ENCODE measurements at places on chromosomes 6 and 20.

DNA sequence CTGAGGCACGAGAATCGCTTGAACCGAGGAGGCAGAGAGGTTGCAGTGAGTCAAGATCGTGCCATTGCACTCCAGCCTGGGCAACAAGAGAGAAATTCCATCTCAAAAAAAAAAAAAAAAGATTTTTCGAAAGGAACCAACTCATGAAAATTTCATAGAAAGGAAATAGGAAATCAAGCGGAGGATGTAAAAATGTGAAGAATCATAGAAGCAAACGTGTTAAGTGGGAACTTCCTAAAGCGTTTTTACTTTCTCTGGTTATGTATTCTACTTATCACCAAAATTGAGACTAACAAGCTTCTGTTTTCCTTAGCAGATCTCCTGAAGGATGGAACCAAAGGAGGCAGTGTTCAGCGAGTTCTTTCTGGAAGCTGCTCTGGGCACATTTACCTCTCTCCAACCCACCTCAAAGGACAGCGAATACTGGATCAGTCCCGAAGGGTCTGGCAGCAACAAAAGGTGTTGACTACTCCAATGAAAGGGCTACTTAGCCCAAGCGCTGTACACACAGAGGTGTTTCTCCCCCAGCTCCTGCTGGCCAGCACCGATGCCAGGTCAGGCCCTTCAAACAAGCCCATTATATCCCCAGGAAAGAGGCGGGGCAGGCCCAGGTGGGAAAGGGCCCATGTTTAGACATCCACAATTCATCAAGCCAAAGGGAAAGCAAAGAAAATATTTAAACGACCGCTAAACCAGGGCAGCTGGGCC lies 327.5 kb upstream of the JARID2 start:
- DNase-seq, result no peak

- DNase-seq, result no peak
These were observed 113.5 kb upstream of the HDAC2 start for GRCh38 chr6:114084327-114084890.

DNA sequence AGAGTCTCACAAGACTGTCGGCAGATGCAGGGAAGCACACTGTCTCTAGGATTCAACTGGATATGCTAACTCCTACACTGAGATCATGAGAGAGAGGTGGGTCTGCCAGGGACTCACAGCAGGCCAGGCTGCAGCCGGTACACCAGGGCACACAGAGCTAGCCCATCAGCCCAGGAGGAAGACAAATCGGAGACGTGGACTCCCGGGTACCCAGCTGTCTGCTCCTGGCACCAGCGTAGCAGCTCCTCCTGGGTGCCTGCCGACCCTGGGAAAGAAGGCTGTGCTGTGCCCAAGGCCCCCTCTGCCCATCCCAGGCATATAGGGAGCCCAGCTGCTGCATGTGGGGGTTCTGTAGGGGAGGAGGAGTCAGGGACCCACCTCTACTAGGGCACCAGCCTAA lies 7.0 kb downstream of the MICAL1 start:
- no peak for DNase-seq

DNA sequence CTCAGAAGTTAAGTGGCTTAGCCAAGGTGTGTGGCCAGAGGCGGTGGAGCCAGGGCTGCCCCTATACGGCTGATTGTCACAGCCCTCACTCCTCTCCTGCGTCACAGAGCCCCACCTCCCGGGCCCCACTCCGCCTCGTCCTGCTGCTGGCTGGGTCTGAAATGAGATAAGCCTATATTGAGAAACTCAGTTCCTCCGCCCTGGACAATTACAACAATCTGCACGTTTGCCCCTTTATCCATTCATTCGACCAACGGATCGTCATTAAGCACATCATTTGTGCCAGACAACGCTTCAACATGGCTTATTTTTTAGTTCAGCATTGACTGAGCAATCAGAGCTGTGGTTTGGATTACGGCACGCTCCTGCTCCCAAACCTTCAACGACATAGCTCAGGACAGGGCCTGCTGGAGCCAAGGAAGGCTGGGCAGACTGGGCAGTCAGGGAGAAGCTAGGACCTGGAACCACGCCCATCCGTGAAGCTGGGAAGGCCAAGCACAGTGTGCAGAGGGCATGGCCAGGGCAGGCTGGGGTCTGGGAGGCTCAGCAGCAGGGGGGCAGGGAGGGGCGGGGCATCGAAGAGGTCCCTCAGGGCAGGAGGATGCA lies 16.6 kb upstream of the EZR start:
- DNase-seq, result no peak

DNA sequence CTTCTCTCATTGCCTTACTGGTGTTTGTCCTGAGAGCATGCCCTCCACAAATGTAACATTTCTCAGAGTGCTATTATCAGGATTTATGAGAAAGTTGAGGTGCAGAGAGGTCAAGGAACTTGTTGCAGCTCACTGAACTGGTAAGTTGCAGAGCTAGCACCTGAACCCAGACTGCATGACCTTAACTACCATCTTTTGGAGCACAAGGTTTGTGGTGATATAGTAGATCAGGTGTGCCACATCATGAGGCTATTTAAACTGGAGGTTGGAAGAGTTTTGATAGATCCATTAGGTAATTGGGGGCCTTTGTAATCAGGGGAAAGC lies 112.0 kb upstream of the CITED2 start:
- no peak for DNase-seq

GRCh38 chr6:4928426-4928825 lies 75.4 kb downstream of the RPP40 start:
- no peak for DNase-seq

DNA sequence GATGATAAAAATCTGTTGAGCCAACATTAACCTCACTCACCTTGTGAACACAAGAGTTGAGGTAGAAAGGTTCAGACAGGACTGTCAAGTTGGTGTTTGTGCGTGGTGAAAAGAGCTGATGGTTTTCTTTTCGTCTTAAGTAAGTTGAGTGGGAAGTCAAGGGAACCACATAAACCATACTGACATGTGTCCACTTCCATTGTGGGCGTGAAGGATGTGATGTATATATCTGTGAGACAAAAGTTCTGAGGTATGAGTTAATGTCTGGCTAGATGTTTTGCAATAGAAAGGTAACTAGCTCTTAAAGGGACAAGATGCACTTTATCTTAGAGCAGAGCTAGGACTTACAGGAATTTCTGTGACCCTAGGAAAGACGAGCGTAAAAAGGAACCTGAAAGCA lies 1272.1 kb upstream of the ADGRB3 start:
- DNase-seq, result no peak
